ENCODE measurements at places on chromosomes 4 and X.

GRCh38 chrX:150365990-150366911 lies 3.1 kb downstream of the MAMLD1 start:
- DNase-seq: no peak

- no peak for DNase-seq
Observed at GRCh38 chr4:88447371-88448095, 9.4 kb upstream of the HERC5 start.

DNA sequence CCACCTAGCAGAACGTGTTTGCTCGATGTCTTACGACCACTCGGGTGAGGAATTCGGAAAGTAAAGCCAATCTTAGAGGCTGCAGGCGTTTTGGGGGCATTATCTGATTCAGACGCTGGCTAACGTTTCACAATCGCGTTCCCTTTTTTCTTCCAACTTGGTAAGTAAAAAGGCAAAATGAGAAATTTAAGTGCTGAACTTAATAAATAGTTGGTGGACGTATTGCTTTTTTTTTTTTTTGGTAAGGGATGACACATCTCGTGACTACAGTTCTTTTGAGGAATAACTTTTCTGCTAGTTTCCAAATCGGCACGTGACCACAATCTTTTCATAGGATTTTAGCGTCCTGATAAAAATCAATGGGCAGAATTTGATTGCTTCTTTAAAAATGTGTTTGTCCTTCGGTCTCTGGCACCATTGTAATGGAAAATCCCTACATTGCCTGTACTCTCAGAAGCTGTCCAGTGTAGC lies 848 bp downstream of the RAB9A start:
- DNase-seq: no peak

- DNase-seq: no peak
Observed at GRCh38 chrX:50815120-50815519, 1.1 kb upstream of the SHROOM4 start.

DNA sequence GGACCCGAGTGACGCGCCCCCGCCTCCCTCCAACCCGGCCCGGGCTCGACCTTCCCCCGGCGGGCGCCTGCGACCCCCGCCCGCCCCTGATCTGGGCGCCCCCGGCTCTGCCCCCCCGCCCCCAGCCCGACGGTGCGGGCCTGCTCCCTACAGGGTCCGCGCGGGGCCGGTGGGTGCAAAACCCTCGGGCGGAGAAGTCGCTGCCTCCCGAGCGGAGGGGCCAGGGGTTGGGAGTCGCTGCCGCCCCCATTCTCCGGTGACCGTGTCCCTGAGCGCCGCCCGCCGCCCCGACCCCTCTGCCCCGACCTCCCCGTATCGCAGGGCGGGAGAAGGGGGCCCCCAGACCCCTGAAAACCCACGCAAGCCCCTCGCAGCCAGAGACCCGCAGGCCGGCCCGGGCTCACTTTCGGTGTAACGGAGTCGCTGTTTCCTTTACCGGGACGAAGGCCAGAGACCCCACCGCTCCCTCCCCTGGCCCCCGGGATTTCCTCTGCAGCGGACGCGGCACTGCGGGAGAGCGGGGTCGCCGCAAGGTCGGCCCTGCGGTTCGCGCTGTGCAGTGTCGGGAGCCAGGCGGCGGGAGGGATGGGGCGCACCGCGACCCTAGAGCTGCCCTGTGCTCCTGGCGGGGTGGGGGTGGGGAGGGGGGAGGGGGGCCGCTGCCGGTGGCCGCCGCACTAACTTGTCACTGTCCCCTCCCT lies 729 bp upstream of the CPLX1 start:
- DNase-seq: no peak

DNA sequence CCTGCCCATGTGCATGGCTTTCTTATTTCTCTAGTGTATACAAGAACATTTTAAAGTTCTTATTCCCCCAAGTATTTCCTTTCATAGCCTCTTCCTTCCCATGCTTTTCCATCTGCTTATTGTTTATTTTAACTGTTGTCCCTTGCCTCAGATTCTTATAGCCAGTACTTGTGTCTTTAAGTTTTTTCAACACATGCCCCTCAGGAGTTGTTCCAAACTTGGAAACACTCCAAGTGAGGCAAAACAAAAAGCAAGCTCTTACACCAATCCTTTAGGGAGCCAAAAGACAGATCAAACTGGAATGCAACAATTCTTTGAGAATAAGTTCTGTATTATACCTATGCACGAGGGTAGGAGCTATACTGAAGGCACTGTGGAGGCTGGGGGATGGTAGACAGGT lies 222.0 kb upstream of the STK26 start:
- DNase-seq: no peak

DNA sequence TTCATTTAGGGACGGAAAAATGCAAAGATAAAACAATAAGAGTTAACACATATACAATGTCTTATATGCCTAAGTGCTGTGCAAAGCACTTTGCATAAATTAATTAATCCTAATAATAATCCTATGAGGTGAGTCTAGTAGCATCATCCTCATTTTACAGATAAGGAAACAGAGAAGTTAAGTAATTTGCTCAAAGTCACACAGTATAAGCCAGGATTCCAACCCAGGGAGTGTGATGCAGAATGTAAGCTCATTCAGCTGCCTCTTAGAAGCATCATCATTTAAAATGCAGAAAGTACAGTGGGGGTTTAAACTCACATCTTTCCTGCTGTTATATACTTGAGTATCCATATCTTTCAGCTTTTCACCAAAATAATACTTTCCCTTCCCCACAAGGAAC lies 203.7 kb downstream of the LARP7 start:
- no peak for DNase-seq

GRCh38 chr4:54660591-54660990 lies 2.8 kb downstream of the KIT start:
- no peak for DNase-seq

DNA sequence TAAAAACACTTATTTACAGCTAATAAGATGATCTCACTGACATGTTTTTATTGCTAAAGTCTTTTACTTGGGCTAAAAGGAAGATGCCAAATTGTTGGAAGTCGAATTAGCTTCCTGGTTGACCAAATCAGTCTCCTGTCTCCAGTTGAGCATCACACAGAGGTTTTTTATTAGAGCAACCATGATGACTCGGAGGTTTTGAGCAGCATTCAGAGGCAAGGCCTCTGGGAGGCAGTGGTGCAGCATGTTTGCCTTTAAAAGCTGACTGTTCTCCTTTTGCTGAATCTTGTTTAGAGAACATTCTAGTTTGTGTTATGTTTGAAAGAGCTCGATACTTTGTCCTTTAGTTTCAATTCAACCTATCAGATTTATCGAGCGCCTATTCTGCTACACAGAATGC lies 2.1 kb downstream of the UCHL1 start:
- DNase-seq: no peak

DNA sequence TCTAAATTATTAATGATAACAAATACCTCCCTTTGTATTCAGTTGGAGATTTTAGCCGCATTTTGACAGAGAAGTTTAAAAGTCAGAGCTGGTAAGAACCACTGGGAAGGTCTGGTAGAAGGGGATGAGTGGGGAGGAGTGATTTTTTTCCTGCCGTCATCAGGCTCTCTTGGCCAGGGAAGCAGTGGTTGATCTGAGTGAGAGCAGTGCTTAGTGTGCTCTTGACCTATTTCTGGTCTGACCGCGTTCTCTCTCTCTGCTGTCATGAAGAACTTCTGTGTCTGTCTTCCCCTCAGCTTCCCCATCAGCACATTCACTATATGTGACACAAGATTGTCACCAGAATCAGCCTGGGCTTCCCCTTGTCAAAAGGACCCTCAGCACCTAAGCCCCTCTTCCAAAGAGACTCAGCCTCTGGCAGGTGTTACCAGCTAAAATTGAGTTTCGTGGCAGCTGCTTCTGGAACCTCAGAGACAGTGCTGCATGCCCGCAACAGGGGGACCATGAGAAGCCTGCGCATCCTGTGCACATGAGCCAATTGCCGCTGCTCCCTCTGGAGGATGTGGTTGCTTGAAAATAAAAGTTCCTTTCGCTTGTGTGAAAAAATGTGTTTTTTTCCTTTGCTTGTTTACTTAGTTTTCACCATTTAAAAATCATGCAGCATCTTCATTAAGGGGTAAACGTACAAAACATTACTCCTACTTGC lies 268.9 kb downstream of the C4orf33 start:
- no peak for DNase-seq

GRCh38 chr4:30863021-30863420 lies 142.9 kb downstream of the PCDH7 start:
- no peak for DNase-seq

DNA sequence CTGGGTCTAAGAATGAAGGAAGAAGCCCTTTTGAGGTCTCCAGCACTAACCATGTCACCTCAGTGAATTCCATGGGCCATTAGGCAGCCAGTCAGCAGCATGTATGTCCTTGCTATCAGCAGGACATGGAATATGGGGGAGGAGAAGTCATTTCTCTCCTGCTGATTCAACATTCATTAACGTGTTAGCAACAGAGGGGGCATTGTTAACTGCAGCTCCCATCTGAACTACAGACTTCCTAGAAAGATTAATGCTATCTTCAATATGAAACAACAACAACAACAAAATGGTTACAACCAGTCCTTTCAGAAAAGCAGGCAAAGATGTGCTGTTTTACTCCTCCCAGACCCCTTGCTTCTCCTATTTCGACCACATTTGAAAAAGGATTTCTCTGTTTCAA lies 120.4 kb upstream of the SLC34A2 start:
- no peak for DNase-seq

DNA sequence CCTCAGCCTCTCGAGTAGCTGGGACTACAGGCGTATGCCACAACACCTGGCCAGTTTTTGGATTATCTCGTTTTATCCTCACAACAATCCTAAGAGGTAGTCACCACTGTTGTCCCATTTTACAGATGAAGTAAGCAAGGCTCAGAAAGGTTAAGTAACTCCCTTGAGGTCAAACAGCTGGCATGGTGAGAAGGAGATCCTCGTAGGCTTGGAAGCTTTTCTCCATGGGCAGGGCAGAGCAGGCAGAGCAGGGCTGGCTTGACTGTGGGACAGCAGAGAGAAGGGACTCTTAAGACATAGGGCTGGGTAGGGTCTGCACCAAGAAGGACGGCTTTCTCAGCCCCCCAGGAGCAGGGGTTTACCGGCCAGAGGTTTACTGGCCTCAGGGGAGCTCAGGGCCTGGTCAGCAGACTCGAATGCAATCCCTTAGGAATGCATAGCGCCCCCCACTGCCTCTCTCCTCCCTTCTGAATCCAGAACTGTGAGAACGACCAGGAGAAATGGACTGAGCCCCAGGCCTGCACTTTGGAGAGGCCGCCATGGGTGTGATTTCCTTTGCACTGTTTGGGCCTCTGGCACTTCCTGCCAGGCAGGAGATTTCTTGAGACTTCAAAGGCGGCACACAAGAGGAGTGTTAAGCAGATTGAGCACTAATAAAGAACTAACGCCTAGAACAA lies 14.0 kb upstream of the CDKN2AIP start:
- DNase-seq: no peak

DNA sequence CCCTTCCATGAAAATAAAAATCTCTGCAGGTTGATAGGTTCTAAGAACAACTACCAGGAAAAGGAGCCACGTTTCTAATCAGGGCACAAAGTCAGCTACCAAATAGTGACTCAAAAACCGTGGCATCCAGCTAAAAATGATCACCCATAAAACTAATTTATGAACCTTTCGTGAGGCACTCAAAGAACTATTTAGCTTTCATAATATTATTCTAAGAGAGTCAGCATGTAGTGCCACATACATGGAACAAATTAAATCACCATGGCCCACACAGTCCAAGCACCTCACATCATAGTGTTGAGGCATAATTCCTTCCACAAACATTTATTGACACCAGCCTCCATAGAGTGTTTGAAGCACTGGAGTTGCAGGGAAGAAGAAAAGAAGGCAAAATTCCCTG lies 252.0 kb upstream of the PPARGC1A start:
- no peak for DNase-seq

- no peak for DNase-seq
Observed at GRCh38 chr4:72319601-72320021, 249.4 kb downstream of the ADAMTS3 start.

DNA sequence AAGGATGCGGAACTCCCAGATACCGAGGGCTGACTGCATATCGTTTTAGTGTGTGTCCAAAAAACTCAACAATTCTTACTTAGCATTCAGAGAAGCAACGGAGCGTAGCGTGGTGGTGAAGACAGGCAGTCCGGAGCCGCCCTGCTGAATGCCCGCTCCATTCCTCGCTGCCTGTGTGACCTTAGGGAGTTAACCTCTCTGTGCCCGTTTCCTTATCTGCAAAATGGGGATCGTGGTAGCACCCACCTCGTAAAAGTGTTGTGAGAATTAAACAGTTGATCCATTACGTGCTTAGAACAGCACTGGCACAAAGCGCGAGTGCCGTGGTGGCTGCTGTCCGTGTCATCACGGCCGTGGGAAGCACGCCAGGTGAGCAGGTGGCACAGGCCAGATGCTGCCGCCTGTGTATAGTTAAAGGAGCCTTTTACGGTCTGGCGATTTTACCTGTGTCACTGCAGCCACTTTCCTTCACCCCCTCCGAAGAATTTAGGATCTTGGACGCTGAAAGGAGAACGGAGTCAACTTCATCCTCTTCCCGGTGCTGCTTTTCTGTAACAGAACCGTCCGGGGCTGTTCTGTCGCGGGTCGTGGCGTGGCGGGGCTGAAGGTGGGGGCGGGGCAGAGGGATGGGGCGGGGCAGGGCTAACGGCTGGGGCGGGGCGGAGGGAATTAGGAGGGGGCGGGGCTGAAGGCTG lies 885 bp downstream of the CCDC110 start:
- DNase-seq: no peak

GRCh38 chrX:78105944-78106650 lies 2.0 kb downstream of the PGK1 start:
- no peak for DNase-seq

GRCh38 chr4:42262701-42263490 lies 110.4 kb upstream of the BEND4 start:
- DNase-seq: no peak

- no peak for DNase-seq
Observed at GRCh38 chr4:57360681-57361080, 250.5 kb upstream of the IGFBP7 start.

GRCh38 chr4:73308286-73308685 lies 49.7 kb upstream of the ANKRD17 start:
- DNase-seq: no peak

- no peak for DNase-seq
Observed at GRCh38 chr4:76504613-76505465, 69.8 kb downstream of the SHROOM3 start.

GRCh38 chrX:129600981-129601424 lies 53.8 kb downstream of the APLN start:
- DNase-seq: no peak

GRCh38 chrX:65253817-65254216 lies 277.6 kb upstream of the ZC4H2 start:
- no peak for DNase-seq

- DNase-seq: no peak
Observed at GRCh38 chr4:186644311-186644638, 79.4 kb downstream of the FAT1 start.

- DNase-seq: no peak
Observed at GRCh38 chr4:80655662-80656061, 320.1 kb downstream of the CFAP299 start.

DNA sequence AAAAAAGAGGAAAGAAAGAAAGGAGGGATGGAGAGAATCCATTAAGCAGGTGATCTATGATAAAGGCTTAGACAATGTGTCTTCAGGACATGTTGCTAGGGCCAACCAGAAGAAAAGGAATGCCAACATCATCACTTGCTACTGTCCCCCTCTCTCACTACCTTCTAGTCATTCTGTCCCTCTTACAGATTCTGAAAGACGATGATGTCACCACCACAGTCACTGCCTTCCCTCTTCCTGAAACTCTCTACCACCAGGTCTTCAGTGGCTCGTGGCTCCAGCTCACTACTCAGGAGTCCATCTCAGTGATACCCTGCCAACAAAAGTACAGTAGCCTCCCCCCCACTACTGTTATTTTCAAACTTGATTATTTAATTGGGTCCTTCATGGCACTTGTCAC lies 64.0 kb downstream of the KCNIP4 start:
- DNase-seq: no peak

All from stimulated activated CD4-positive, alpha-beta T cell treated with anti-CD3 and anti-CD28 coated beads, Interleukin-15, amount 100 ng/mL, for 1 hour (primary cell).